ENCODE measurements at places on chromosomes 4 and X. TPM values are rescaled to one million over a fixed set of nuclear protein-coding genes. Genes with fewer than 3 reads are reported as not detected.

The SEPTIN11 gene
- 112 TPM for total RNA-seq

The PNMA6A gene
- 1.5 TPM for total RNA-seq

The EOLA1 gene
- 12.3 TPM for total RNA-seq

The CCNA2 gene
- total RNA-seq, result 0.89 TPM

GRCh38 chrX:154732421-154733065 is 18.3 kb downstream of the GAB3 start:
- ATAC-seq, result no peak

- no peak for ATAC-seq
Measured at GRCh38 chr4:169611157-169611556, 1.2 kb downstream of the NEK1 start.

GRCh38 chr4:14315129-14315528 is 687.2 kb upstream of the CPEB2 start:
- ATAC-seq, result no peak

DNA sequence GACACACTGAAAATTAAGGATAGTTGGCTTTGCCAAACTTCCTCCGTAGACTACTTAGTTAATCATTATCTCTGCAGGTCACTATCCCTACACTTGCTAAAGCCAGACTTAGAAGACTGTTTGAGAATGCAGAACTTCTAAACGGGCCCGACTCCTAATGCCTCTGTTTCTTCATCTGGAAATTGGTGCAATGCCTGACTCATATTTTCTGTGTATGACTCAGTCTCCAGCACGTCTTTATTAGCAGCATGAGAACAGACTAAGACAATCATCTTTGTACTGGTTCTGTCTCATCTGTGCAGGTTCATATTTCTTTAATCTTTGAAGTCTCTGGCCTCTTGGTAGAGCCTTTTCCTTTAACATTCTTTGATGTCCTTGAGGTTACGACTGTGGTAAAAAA is 411.9 kb upstream of the ACTRT1 start:
- no peak for ATAC-seq

DNA sequence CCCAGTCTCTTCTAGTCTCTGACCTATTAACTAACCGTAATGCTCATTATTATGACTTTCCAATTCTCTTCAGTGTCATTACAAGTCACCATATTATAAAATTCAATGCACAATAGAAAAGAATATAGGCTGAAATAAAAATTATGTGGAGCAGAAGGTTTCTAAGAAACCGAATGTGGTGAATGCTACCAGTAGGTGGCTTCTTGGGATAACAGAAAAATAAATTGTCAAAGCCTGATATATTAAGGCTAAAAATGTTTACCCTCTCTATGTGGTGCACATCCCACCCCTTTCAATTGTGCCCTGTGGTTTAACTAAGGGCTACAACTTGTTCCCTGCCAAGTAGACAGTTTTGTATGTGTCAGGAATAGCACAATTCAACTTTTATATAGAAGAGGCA is 624.6 kb upstream of the TECRL start:
- no peak for ATAC-seq

GRCh38 chr4:13548059-13548983 is 4.0 kb upstream of the NKX3-2 start:
- no peak for ATAC-seq

DNA sequence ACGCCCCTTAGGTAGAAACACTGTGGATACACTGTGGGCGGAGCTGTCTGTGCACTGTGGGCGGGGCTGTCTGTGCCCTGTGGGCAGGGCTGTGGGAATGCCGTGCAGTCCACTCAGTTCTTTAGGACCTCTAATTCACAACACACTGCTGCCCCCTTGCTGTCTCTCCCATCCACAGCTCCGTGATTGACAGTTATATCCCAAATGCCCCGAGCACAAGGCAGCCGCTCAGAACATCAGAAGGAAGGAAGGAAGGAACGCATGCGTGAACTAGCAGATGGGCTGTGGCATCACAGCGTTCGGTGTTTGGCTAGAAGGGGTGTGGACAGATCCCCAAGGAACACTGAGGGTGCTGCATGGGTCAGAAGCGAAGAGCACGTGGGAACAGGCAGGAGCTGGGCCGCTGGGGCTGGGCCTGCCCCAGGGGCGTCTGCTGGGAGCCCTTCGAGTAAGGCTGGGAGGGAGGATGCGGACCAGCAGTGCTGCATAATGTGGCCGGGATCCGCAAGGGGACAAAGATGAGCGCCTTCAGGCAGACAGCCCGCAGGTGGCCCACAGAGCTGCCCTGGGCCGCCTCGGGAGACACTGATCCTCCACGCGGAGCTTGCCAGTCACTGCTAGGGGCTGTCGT is 29.8 kb downstream of the ACOX3 start:
- ATAC-seq, result peak; percentile 60

DNA sequence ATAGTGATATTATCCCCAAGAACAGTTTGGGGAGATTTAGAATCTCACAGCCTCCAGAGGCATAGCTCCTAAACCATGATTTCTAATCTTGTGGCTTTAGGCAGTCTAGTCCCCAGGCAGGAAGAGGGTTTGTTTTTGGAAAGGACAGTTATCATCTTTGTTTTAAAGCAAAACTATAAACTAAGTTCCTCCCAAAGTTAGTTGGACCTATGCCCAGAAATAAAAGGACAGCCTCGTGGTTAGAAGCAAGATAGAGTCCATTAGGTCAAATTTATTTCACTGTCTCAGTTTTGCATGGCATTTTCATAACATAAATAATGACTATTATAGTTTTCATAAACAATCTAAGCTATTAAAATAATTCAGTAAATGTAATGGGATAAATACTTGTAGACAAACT is 120.5 kb downstream of the MAGEC2 start:
- ATAC-seq, result no peak
